ENCODE measurements at places on chromosomes 13 and 19. TPM values are rescaled to one million over a fixed set of nuclear protein-coding genes. Genes with fewer than 3 reads are reported as not detected.

ZNF528 gene
- total RNA-seq: 14.7 TPM

GRCh38 chr19:2575734-2576481 is 100.0 kb downstream of the GADD45B start:
- no peak for DNase-seq
- H3K27me3 ChIP-seq: no peaks in the 10 kb centered on the region
- H3K27ac ChIP-seq: no peak overlapping the region
- no peaks in the 10 kb centered on the region for H3K36me3 ChIP-seq
- peaks cover 12% of the 10 kb centered on the region for H3K4me1 ChIP-seq

SLC15A1 gene
- total RNA-seq: not detected

DNA sequence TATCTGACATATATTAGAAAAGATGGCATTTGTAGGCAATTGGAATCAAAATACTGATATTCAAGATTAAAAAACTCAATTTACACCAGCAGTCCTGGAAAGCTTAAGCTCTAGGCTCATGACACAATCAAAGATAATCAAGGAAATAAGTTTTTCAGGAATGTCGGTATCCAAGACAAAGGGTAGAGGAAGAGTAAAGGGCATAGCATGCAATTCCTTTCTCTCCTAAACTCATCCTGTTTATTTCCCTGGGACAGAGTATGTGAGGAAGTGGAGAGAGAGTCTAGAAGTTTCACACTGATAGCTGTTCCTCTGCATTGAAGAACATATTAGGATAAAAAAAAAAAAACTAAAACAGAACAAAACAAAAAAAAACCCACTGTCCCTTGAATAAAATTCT is 2452.1 kb downstream of the PCDH9 start:
- no peak for DNase-seq
- H3K4me3 ChIP-seq: no peak overlapping the region
- no peaks in the 10 kb centered on the region for H3K36me3 ChIP-seq
- H3K4me1 ChIP-seq: no peaks in the 10 kb centered on the region
- H3K27ac ChIP-seq: no peak overlapping the region
- H3K27me3 ChIP-seq: no peaks in the 10 kb centered on the region

IGFL4 gene
- total RNA-seq: not detected

LYPD3 gene
- 0.68 TPM for total RNA-seq

GRCh38 chr13:43520351-43520750 is 266.4 kb downstream of the ENOX1 start:
- H3K27me3 ChIP-seq: peaks cover 11% of the 10 kb centered on the region
- no peak overlapping the region for H3K4me3 ChIP-seq
- no peak for DNase-seq
- no peaks in the 10 kb centered on the region for H3K4me1 ChIP-seq
- H3K36me3 ChIP-seq: no peaks in the 10 kb centered on the region

DNA sequence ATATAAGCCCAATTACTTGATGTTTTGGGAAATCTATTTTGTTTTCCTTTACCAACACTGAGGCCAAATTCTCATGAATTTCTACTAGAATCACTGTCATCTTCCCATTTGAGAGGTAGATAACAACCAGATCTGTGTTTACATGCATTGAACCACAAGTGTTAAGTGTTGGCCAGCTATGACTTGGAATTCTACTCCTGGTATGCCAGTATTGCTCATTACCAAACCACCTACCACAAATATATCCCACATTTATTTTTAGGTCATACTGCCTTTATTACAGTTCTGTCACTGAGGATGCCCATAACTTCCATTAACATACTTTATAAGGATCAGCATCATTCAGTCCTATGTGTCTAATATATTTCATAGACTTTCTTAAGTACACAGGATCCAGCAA is 328.9 kb downstream of the DIAPH3 start:
- H3K36me3 ChIP-seq: no peaks in the 10 kb centered on the region
- H3K4me3 ChIP-seq: no peak overlapping the region
- no peaks in the 10 kb centered on the region for H3K27me3 ChIP-seq
- DNase-seq: no peak

DNA sequence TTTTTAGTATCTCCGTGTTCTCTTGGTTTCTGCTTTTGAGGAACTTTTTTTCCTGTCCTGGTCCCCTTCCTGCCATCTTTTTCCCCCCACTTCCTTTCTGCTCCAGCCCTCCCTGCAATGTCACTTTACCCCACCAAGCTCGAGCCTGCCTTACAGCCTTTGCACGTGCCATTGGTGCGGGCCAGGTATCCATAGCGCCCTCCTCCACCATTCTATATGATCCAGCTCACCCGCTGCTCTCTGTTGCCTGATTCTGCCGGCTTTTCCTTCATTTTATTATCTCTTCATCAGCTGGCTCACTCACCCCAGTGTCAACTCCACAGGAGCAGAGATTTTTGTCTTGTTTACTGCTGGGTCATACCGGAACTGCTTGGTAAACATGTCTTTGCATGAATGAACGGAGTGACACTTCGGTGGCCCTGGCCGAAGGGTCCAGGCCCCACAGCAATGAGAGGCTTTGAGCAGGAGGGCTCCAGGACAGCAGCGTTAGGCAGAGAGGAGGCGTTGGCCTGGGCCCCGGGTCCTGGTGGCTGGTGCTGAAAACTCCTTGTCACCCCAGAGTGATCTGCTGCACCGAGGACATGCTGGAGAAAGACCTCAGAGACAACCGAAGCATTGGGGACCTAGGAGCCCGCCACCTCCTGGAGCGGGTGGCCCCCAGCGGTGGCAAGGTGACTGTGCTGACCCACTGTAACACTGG is 1.2 kb downstream of the MRI1 start:
- H3K36me3 ChIP-seq: peaks cover 35% of the 10 kb centered on the region
- DNase-seq: no peak
- H3K27me3 ChIP-seq: no peaks in the 10 kb centered on the region
- peak overlapping the region; percentile 77 for H3K27ac ChIP-seq
- peak overlapping the region; percentile 79 for H3K4me3 ChIP-seq
- peaks cover 26% of the 10 kb centered on the region for H3K4me1 ChIP-seq

DNA sequence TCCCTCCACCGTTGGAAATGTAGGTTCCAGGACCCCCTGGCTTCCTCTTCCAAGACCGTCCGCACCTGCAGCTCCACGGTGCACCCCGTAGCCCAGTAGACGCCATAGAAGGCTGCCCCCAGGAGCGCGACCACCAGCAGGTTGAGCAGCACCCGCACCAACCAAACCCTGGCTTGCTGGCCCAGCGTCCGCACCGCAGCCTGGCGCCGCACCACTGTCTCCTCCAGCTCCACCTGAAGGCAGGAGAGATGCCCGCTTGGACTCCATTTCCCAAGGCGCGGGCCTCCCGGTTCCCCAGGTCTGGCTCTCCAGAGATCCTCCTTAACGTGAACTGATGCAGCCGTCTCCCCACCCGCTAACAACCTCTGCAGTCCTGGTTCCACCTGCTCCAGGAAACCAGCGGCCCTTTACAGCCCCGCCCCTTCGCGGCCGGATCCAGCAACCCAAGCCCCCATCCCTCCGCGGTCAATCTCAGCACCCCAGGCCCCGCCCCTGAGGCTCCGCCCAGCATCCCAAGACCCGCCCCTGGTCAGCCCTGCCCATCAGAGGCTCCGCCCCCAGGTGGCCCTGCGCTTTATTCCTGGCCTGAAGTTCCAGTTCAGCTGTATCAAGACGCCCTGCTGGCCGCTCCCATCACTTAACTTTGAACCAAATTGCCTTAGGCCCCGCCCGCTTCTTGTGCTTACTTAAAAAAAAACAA is 5.0 kb upstream of the LENG1 start:
- H3K27me3 ChIP-seq: peaks cover 2% of the 10 kb centered on the region
- peaks cover under 1% of the 10 kb centered on the region for H3K36me3 ChIP-seq
- peaks cover 48% of the 10 kb centered on the region for H3K4me1 ChIP-seq
- no peak overlapping the region for H3K27ac ChIP-seq
- peak; percentile 77 for DNase-seq

GRCh38 chr19:6033744-6034264 is 55.9 kb upstream of the RANBP3 start:
- no peak overlapping the region for H3K27ac ChIP-seq
- H3K36me3 ChIP-seq: peaks cover 9% of the 10 kb centered on the region
- H3K4me1 ChIP-seq: peaks cover 8% of the 10 kb centered on the region
- no peak overlapping the region for H3K4me3 ChIP-seq

LHB gene
- not detected for total RNA-seq

KIR3DL2 gene
- total RNA-seq: 0.44 TPM

- H3K4me1 ChIP-seq: peaks cover 36% of the 10 kb centered on the region
- peak overlapping the region; percentile 100 for H3K27ac ChIP-seq
- peak overlapping the region; percentile 99 for H3K4me3 ChIP-seq
- H3K36me3 ChIP-seq: peaks cover 51% of the 10 kb centered on the region
- H3K27me3 ChIP-seq: no peaks in the 10 kb centered on the region
- DNase-seq: peak; percentile 28
Measured at GRCh38 chr13:36998624-36999041, 507 bp downstream of the ALG5 start.

STAP2 gene
- 16.5 TPM for total RNA-seq

DNA sequence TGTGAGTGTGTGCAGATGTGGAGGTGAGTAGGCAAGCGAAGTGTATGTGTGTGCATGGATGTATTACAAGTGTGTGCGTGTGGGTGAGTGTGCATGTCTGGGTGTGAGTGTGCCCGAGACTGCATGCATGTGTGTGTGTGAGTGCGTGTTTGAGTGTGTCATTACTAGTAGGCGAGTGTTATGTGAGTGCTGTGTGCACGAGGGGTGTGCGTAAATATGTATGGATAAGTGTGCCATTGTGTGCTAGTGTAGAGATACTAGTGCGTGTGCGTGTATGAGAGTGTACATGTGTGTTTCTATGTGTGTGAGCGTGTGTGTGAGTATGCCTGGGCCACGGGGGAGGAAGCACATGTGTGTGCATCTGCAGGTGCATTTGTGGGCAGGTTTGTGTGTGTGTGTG is 53.8 kb downstream of the CELF5 start:
- H3K4me3 ChIP-seq: no peak overlapping the region
- no peak overlapping the region for H3K27ac ChIP-seq

ERICH6B gene
- not detected for total RNA-seq

DNA sequence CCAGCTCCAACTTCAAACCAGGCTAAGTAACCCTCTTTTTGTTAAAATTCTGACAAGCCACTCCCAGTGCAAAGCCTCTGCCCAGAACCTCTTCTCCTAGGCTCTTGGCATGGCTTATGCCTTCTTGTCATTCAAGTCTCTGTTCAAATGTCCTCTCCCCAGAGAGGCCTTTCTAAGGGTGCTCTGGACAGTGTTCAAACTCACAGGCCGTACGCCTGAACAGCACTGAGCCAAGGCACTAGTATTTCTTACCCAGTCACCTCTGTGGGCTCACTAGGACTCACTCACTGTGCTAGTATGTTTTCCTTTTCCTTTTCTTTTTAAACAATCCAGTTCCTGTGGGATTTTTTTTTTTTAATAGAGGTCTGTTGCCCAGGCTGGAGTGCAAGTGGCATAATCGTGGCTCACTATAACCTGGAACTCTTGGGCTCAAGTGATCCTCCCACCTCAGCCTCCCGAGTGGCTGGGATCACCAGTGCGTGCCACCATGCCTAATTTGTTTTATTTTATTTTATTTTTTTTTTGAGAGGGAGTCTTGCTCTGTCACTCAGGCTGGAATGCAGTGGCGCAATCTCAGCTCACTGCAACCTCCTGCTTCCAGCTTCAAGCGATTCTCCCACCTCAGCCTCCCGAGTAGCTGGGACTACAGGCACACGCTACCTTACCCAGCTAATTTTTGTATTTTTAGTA is 2.3 kb upstream of the ASF1B start:
- no peak for DNase-seq
- H3K27ac ChIP-seq: peak overlapping the region; percentile 70
- peaks cover 40% of the 10 kb centered on the region for H3K4me1 ChIP-seq
- peaks cover 25% of the 10 kb centered on the region for H3K36me3 ChIP-seq
- H3K4me3 ChIP-seq: peak overlapping the region; percentile 48

DNA sequence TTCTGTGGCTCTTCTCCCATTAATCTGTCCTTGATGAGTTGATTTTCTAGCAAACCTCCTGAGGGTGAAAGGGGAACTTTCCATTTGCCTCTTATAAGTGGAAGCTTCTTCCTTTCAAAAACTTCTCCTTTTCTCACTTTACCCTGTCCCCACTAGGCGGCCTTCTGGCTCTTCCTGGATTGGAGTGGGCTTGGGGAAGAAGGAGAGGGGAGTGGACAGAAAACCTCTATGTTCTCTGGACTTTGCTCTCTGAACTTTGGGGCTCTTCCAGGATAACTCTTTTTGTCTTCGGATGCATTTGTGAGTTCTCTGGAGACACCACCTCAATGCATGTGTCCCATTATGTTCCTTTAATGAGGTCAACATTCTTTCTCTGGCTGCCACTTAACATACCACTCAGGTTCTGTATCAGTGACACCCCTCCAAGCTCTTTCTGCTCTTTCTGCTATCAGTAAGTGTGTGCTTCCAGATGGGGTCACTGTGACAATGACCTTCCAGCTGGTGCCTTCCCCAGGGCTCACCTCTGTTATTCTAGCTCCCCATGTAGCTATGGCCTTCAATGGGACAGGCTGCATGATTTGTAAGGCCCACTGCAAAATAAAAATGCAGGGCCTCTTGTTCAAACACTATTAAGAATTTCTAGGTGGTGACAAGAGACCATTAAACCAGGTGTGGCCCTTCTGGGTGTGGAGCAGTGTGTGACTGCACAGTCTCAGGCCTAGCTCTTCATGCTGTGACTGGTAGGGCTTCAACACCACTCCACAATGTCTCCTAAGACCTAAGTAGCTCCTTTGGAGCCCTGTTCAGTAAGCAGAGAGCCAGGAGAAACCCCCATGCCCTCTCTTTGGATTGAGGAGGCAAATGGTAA is 389.2 kb downstream of the EFNB2 start:
- H3K4me3 ChIP-seq: no peak overlapping the region
- no peaks in the 10 kb centered on the region for H3K27me3 ChIP-seq
- H3K36me3 ChIP-seq: no peaks in the 10 kb centered on the region
- H3K27ac ChIP-seq: no peak overlapping the region
- no peaks in the 10 kb centered on the region for H3K4me1 ChIP-seq
- DNase-seq: no peak

- no peak for DNase-seq
- no peaks in the 10 kb centered on the region for H3K36me3 ChIP-seq
- no peak overlapping the region for H3K27ac ChIP-seq
- H3K27me3 ChIP-seq: peaks cover 9% of the 10 kb centered on the region
- peaks cover 10% of the 10 kb centered on the region for H3K4me1 ChIP-seq
Measured at GRCh38 chr13:44234566-44234965, 139.1 kb upstream of the SERP2 start.

GRCh38 chr19:58274771-58275201 is 4.0 kb upstream of the ZNF8 start:
- no peaks in the 10 kb centered on the region for H3K27me3 ChIP-seq
- H3K4me3 ChIP-seq: no peak overlapping the region
- peaks cover 16% of the 10 kb centered on the region for H3K4me1 ChIP-seq
- no peak for DNase-seq

GRCh38 chr13:113129480-113129879 is 6.9 kb downstream of the F10 start:
- no peak for DNase-seq
- no peak overlapping the region for H3K27ac ChIP-seq
- no peaks in the 10 kb centered on the region for H3K36me3 ChIP-seq
- no peaks in the 10 kb centered on the region for H3K4me1 ChIP-seq

DNA sequence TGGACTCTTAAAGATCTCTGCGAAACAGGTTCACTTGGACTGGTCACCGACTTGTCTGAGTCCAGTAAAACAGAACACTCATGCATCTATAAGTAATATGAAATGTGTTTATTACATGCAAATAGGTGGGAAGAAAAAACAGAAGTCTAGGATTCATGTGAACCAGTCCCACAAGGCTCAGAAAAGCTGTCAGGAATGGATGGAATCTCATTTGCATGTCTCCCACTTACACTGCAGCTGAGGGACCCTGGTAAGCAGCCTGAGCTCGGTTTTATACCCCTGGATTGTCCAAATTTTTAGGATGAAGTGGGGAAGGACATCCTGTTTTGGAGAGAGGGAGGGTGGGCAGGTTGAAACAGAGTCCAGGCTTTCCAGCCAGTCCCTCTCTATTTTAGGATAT is 1545.1 kb upstream of the PCDH20 start:
- no peak overlapping the region for H3K4me3 ChIP-seq
- H3K36me3 ChIP-seq: no peaks in the 10 kb centered on the region
- no peaks in the 10 kb centered on the region for H3K27me3 ChIP-seq
- H3K27ac ChIP-seq: no peak overlapping the region
- no peak for DNase-seq

All from activated CD8-positive, alpha-beta T cell treated with anti-CD3 and anti-CD28 coated beads, Interleukin-2, amount 10 ng/mL, durations not matched to agents 7 days and 5 days (primary cell).